ENCODE measurements at places on chromosomes 1 and 21. TPM values are rescaled to one million over a fixed set of nuclear protein-coding genes. Genes with fewer than 3 reads are reported as not detected.

DNA sequence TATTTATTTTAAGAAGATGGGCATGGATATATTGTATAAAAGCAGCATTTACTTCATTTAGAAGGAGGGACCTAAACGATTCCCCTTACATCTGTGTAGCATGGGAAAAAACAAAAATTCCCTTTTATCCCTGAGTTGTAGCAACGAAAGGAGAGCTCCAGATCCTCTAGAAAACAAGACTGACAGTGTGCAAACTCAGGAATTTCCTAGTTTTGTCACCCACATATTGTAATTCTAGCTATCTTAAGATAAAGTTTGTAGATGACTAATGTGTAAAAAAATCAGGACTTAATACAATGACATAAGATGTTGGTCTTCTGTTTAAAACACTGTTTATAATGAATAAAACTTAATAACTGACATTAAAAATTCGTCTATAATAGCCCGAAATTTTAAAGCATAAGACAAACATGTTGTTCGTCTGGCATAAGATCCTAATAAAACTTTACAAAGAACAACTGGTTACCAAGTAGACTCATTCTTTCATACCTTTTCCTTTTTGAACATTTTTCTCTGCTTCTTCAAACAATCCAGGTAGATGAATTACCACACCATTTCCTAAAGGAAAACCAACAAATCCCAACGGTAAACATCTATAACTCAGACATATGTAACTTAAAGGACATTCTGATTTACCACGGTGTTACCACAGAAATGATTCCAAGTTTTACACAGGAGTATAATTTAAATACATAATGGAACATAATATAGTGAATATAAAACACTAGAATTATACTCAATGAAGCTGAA, 15.2 kb downstream of the ADSS2 start:
- no peak for DNase-seq

RIPPLY3 gene
- 0.20 TPM for total RNA-seq

- DNase-seq: no peak
Measured at GRCh38 chr1:121458291-121459048, 273.7 kb downstream of the SRGAP2C start.

GRCh38 chr1:34695580-34695979, 59.3 kb upstream of the GJB5 start:
- DNase-seq: no peak

PINK1 gene
- 6.1 TPM for total RNA-seq

PPIAL4G gene
- total RNA-seq: not detected
